ENCODE measurements at places on chromosomes 6 and 20. TPM values are rescaled to one million over a fixed set of nuclear protein-coding genes. Genes with fewer than 3 reads are reported as not detected.

- no peaks in the 10 kb centered on the region for H3K36me3 ChIP-seq
- peak; percentile 61 for DNase-seq
- no peak overlapping the region for H3K4me3 ChIP-seq
- no peak overlapping the region for H3K27ac ChIP-seq
Observed at GRCh38 chr6:36758516-36759147, 61.0 kb downstream of the RAB44 start.

GRCh38 chr6:109441069-109441816 lies 719 bp downstream of the SMPD2 start:
- no peaks in the 10 kb centered on the region for H3K36me3 ChIP-seq
- no peaks in the 10 kb centered on the region for H3K27me3 ChIP-seq
- peaks cover 21% of the 10 kb centered on the region for H3K4me1 ChIP-seq
- H3K4me3 ChIP-seq = peak overlapping the region; percentile 89

DNA sequence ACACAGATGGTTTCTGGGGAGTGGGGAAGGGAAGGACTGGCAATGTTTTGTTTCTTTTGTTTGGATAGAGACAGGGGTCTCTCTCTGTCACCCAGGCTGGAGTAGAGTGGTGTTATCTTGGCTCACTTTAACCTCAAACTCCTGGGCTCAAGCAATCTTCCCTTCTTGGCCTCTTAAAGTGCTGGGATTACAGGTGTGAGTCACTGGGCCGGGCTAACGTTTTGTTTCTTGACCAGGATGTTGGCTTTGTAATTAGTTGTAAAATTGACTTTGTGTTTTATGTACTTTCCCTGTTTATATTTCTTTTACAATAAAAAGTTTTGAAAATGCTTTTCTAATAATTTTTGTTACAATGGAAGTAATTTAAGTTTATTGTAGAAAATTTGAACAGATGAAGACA lies 10.9 kb downstream of the SPATS1 start:
- H3K36me3 ChIP-seq = no peaks in the 10 kb centered on the region
- no peaks in the 10 kb centered on the region for H3K4me1 ChIP-seq
- H3K4me3 ChIP-seq = no peak overlapping the region
- DNase-seq = no peak

GRCh38 chr6:153976921-153977693 lies 61.9 kb upstream of the OPRM1 start:
- no peak overlapping the region for H3K4me3 ChIP-seq
- DNase-seq = no peak
- H3K36me3 ChIP-seq = no peaks in the 10 kb centered on the region

GRCh38 chr20:3981132-3981452 lies 34.3 kb downstream of the RNF24 start:
- peak overlapping the region; percentile 45 for H3K4me3 ChIP-seq
- peak; percentile 47 for DNase-seq
- no peaks in the 10 kb centered on the region for H3K27me3 ChIP-seq
- no peaks in the 10 kb centered on the region for H3K36me3 ChIP-seq
- peak overlapping the region; percentile 43 for H3K27ac ChIP-seq

CD24 gene
- total RNA-seq = 604 TPM

MLN gene
- not detected for total RNA-seq

DNA sequence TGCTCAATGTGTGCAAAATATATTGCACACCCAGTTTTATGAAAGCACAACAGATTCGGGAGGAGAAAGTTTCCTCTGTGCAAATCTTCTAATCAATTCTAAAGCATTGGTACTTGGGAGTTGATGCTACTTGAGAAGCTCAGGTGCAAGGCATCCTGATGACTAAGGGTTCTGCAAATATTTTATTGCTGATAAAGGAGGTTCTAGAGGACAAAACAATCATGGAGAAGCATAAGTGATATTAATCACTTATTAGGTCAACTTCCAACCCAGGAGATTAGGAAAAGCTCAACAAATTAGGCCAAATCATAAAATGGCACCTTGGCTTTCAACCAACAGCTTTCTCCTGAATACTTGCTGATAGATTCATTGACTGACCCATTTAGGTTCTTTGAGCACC lies 27.1 kb downstream of the CYP24A1 start:
- no peaks in the 10 kb centered on the region for H3K4me1 ChIP-seq
- no peaks in the 10 kb centered on the region for H3K27me3 ChIP-seq
- H3K27ac ChIP-seq = no peak overlapping the region
- H3K4me3 ChIP-seq = no peak overlapping the region
- H3K36me3 ChIP-seq = no peaks in the 10 kb centered on the region

PREP gene
- total RNA-seq = 18.4 TPM

- H3K27me3 ChIP-seq = no peaks in the 10 kb centered on the region
- no peak overlapping the region for H3K27ac ChIP-seq
- no peak for DNase-seq
- no peaks in the 10 kb centered on the region for H3K36me3 ChIP-seq
Observed at GRCh38 chr6:8829296-8829695, 394.0 kb upstream of the SLC35B3 start.

GRCh38 chr6:13696226-13696625 lies 15.4 kb downstream of the RANBP9 start:
- no peak overlapping the region for H3K4me3 ChIP-seq
- no peak for DNase-seq
- peaks cover 42% of the 10 kb centered on the region for H3K4me1 ChIP-seq
- H3K36me3 ChIP-seq = 0 out of 2 replicates have a peak, but pooled peaks cover 12% of the 10 kb centered on the region
- no peaks in the 10 kb centered on the region for H3K27me3 ChIP-seq
- H3K27ac ChIP-seq = no peak overlapping the region

DNA sequence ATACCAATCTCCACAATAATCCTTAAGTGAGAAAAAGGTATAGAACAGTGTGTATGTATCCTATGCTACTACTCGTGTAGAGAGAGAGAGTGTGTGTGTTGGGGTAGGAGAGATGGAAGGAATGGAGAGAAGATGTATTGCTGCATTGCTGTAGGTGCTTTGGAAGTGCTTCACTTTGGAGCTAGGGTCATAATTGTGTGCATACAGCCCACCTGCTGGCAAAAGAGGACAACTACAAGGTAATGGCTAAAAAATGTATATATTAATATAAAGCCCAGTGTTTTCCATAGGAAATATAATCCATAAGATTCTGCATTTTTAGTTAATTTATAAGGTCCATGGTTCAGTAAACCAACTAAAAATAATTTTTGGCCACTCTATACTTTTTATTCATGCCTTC lies 36.1 kb downstream of the SERAC1 start:
- H3K36me3 ChIP-seq = no peaks in the 10 kb centered on the region
- H3K4me3 ChIP-seq = no peak overlapping the region
- no peaks in the 10 kb centered on the region for H3K27me3 ChIP-seq
- no peak overlapping the region for H3K27ac ChIP-seq
- peak; percentile 66 for DNase-seq
- no peaks in the 10 kb centered on the region for H3K4me1 ChIP-seq

KHDC1L gene
- 5.8 TPM for total RNA-seq

GRCh38 chr6:142011775-142012174 lies 121.0 kb upstream of the GJE1 start:
- DNase-seq = no peak
- no peaks in the 10 kb centered on the region for H3K36me3 ChIP-seq
- no peak overlapping the region for H3K27ac ChIP-seq
- no peaks in the 10 kb centered on the region for H3K27me3 ChIP-seq

GRCh38 chr6:100514660-100515059 lies 49.9 kb upstream of the SIM1 start:
- DNase-seq = no peak
- H3K27ac ChIP-seq = no peak overlapping the region
- peaks cover 7% of the 10 kb centered on the region for H3K36me3 ChIP-seq
- no peaks in the 10 kb centered on the region for H3K27me3 ChIP-seq

DNA sequence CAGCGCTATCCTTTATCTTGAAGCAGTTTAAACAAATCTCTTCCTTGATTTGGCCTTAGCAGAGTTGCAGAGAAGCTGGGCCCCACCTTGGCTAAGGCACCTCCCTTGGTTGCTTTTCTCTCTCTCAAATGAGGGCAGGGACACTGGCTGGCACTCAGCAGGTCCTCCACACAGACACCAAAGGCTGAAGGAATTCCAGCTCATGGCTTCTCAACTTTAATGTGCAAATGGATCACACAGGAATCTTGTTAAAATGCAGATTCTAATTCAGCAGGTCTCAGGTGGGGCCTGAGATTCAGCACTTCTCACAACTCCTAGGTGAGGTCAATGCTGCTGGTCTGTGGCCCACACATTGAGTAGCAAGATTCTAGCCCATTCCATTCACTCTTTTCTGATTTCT lies 25.7 kb downstream of the RIMS4 start:
- no peaks in the 10 kb centered on the region for H3K4me1 ChIP-seq
- H3K36me3 ChIP-seq = no peaks in the 10 kb centered on the region
- no peaks in the 10 kb centered on the region for H3K27me3 ChIP-seq
- DNase-seq = no peak
- no peak overlapping the region for H3K27ac ChIP-seq
- H3K4me3 ChIP-seq = no peak overlapping the region

RGS17 gene
- not detected for total RNA-seq

- H3K36me3 ChIP-seq = no peaks in the 10 kb centered on the region
- H3K27me3 ChIP-seq = no peaks in the 10 kb centered on the region
- DNase-seq = no peak
- H3K4me1 ChIP-seq = no peaks in the 10 kb centered on the region
Observed at GRCh38 chr6:122710908-122711635, 68.4 kb upstream of the FABP7 start.

Measured in Karpas-422 (cell line).